ENCODE measurements at places on chromosomes 2 and 18.

DNA sequence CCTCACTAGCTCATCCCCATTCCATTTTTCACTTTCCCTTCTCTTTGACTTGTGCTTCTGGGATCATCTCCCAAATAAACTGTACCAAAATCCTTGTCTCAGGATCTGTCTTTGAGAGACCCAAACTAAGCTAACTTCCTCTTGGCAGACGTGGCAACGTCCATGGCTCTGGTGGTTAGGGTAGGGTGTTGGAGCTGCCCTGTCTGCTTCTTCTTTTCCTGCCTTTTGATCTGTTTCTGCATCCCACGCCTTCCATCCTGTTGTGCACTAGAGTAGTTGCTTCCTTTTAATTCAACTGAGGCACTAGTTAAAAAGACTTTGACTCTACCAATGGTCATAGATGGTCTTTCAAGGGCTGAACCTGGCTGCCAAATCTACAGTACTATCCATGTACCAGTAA, 5.5 kb upstream of the MAP4K4 start:
- DNase-seq = no peak

GRCh38 chr2:84496386-84496785, 19.9 kb upstream of the DNAH6 start:
- no peak for DNase-seq

DNA sequence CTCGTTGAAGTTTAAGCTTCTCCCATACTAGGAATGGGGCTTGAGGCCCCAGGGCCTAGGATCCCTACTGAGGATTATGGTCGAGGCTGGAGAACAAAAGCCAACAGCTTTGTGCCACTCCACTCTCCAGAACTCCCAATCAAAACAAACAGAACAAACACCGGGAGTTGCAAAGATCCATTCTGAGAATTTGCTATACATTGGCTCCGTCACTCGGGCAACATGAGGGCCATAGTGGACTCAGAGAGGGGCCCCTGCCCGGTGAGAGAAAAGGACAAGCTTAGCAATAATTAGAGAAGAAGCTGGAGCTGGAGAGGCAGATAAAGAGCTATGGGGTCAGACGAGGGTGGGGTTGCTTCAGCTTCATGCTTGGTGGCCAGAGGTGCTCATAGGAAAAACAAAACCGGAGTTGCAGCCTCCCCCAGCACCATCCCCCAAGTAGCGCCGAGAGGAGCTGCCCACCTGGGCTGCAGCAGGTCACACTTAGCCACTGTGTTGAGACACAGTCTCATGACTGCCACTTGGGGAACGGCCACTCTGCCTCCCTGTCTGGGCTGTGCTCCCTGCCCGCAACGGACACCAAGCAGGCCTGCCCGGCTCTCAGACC, 142.3 kb upstream of the HAAO start:
- no peak for DNase-seq

DNA sequence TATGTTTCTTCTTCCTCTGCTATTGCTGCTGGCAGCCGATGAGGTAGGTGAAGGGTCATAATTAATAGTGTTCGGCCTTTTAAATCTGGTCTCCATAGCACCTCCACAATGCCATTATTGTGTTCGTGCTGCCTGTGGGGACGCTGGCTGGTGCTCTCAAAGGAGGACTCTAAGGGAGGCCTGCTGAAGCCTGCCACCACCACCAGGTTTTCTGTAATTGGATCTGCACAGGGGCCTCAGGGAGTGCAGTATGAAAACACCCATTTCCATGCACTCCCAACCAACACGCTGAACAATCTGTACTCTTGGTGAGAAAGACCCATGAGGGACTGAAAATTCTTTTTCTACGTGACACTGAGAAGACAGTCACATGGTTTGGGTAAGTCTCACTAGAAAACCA, 17.6 kb upstream of the CLIP4 start:
- no peak for DNase-seq

GRCh38 chr2:54635554-54636152, 87.8 kb upstream of the EML6 start:
- DNase-seq = no peak

- no peak for DNase-seq
These were observed at the start of gene CYS1 for GRCh38 chr2:10079870-10080535. Gene CYS1, minus strand, starts transcription at chr2:10080411. Its CDS starts 188 bp downstream, at chr2:10080223.

DNA sequence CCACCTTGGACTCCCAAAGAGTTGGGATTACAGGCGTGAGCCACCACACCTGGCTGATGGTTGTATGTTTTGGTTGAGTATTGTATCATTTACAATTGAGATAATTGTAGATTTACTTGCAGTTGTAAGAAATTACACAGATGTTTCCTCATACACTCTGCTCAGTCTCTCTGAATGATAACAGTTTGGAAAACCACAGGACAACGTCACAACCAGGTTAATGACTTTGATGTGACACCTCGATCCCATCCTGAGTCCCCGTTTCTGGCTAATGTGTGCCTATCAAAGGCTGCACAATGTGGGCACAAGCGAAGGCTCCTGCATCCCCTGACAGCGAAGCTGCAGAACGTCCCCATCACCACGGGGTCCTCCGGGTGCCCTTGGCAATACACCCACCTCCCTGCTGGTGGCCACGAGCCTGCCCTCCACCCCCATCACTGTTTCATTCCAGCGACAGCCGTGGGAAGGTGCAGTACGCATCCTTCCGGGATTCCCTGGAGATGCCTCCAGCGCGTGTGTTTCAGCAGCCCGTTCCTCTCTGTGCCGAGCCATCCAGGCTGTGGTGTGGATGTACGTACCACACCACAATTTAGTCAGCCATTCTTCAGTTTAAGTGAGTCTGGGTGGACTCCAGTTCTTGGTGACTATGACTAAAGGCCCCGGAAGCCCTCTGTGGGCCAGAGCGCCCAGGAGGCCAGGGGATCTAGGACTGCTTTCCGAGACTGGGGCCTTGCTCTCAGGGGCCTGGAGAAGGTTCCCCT, 4.3 kb upstream of the PDCD1 start:
- DNase-seq = no peak

GRCh38 chr18:8754995-8755960, 49.9 kb downstream of the MTCL1 start:
- peak; percentile 40 for DNase-seq

- DNase-seq = no peak
These were observed 60.4 kb downstream of the DHRS9 start for GRCh38 chr2:169129703-169130243.

DNA sequence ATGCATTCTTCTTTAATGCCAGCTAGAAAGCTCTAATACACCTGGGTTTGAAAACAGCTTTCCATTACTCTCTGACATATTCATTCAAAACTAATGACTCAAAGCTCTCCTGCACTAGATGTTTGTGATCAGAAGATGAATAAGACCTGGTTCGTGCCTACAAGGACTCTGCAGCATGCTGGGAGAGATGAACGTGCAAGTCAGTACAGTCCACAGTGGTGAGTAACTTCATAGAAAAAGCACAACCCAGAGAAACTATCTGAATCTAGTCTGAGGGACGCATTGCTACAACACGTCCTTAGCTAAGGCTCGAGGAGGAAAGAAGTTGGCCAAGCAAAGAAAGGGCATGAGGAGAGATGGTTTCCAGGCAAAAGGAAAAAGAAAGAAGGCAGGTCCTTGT, 234.3 kb downstream of the OSR1 start:
- no peak for DNase-seq

GRCh38 chr2:29261003-29261402, 145.8 kb downstream of the CLIP4 start:
- DNase-seq = no peak

GRCh38 chr2:19848029-19848750, 53.6 kb downstream of the TTC32 start:
- no peak for DNase-seq

DNA sequence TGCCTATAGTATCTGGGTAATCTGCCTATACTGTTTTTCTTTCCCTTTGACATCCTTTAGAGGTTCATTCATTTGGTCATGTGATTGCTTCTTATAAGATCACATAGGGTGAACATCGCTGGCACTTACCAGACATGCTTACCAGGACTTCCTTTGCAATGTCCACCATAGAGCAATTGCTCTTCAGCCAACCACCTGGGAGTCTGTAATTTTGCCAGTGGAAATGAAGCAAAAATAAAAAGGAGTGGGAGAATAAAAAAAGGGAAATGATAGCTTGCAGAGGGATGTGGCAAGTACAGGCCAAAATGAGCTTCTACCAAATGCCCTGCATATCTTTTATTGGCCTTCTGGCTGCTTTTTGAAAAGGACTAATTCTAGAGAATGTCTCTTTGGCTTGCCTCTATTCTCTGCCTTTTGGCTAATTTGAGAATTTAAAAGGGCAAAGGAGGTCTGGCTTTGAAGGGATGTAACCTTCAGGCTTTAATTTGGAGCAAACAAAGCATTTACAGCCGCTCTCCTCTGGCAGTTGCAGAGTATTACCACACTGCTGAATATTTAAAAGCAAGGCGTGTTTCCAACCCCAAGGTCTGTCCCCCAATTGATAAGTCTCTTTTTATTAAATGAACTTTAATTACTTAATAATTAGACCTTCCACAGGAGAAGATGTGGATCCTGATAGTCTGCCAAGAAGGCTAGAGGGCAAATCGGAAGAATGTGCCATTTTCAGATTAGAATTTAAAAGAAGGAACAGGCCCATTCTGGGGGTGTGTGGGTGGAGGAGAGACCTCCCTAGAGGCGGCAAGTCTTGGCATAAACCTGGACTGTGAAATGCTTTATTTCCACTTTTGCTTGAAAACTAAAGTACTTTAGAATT, 557.9 kb downstream of the DCC start:
- no peak for DNase-seq

- DNase-seq = no peak
These were observed 1.3 kb upstream of the HOXD4 start for GRCh38 chr2:176149939-176150583.

DNA sequence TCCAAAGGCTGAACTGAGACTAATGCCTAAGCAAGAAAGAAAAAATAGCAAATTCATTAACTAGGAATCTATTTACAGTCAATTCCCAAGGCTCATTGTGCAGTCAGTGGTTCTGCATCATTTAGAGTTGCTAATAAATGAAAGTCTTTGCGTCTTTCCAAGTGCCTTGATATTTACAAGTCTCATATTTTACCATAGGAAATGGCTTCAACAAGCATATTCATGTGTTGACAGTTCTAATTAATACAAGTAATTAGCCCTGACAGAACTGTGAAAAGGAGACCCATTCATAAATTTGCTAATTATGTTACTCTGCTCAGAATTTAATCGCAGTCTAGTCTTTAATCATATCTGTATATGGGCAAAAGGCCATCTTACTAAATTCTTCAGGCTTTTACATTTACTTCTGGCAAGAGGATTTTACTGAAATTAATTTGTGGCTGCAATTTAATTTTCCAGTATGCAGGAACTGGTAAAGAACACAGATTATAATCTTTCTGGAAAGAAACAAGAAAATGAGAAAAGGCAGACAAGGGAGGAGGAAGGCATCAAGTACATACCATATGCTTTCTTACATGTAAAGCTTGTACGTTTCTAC, 126.4 kb downstream of the RHBDD1 start:
- no peak for DNase-seq

DNA sequence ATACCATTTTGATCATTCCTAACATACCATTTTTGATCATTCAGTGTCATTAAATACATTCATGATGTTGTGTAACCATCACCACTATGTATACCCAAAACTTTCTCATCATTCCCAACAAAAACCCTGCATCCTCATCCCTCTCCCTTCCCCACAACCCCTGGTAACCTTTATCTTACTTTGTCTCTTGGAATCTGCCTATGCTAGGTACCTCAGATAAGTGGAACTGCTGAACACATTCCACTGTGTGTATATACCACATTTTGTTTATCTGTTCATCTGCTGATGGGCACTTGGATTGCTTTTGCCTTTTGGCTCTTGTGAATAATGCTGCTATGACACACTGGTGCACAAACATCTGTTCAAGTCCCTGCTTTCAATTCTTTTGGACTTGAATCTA, 83.8 kb upstream of the TFCP2L1 start:
- no peak for DNase-seq

DNA sequence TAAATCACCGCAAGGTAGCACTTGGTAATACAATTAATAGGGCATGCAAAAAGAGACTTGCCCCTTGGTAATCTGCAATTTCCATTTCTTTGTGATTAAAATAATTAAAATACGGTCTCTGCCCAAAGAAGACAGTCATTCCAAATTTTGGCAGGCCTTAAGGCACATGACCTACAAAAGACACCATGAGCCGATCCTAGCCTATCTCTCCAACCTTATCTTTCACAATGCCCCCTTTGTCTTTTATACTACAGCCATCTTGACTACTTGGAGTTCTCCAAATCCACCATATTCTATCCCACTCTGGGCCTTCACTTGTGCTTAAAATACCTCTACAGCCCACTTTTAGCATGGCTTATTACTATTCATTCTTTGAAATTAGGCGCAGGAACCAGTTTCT, 23.3 kb downstream of the CFAP210 start:
- no peak for DNase-seq

DNA sequence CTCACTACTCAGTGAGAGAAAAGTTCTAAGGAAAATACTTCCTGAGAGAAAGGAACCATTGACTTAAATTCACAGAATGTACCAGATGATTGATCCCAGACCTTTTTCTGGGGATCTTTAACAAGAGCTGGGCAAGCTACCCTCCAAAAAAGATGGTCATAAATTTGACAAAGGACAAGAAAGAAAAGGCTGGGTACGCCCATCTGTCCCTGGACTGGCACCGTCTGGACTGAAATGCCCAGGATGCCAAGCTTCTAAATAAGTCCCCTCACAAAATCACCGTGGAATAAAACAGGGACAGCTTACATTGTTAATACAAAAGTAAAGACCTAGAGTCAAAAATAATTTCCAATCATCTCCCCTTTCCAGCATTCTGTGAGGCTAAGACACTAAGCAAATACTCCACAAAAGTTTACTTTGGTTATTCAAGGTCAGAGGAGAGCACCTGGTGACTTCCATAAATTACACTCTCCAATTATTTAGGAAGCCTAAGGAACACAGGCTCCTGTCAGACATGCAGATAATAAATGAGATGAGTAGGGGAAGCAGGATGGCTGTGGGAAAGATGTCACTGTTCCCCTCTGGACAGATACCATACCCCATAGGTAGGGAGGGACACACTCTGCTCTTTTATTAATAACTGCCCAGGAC, 69.9 kb downstream of the UXS1 start:
- no peak for DNase-seq

GRCh38 chr2:26190369-26190768, 17.5 kb downstream of the GAREM2 start:
- DNase-seq = no peak

DNA sequence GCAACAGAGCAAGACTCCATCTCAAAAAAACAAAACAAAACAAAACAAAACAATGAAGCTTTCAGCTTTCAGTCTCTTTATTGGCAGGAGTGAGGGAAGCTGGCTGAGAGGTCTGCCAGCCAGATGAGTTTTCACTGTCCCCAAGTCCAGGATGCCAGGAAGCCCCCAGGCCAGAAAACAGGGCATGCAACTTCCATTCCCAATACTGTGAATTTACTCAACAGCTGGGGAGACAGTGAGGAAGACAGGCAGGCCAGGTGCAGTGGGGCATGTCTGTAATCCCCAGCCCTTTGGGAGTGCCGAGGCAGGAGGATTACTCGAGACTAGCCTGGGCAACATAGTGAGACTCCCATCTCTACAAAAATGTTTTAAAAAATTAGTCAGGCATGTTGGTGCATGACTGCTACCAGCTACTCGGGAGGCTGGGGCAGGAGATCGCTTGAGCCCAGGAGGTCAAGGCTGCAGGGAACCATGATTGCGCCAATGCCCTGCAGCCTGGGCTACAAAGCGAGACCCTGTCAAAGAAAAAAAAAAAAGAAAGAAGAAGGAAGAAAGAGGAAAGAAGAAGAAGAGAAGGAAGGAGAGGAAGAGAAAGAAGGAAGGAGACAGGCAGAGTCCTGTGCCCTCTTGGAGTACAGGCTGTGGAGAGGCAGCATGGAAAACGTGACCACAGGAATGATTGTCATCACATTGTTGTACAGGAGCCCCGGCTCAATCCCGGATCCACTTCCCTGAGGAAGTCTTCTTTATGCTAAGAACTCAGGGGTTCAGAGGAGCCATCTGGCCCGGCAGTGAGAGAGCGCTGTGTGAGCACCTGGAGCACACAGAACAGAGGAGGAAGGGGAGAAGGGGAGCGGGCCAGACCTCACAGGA, 29.2 kb upstream of the POMC start:
- no peak for DNase-seq

Measured in activated naive CD4-positive, alpha-beta T cell treated with Interleukin-2 at 50 U/mL for 16 hours (primary cell).